Stimulated activated CD4-positive, alpha-beta T cell treated with anti-CD3 and anti-CD28 coated beads, Interleukin-12 subunit alpha, Interleukin-12 subunit beta, amount 100 ng/mL, for 48 hours (primary cell): ENCODE measurements at places on chromosomes 4 and X.

- no peak for DNase-seq
Observed at GRCh38 chr4:152436384-152436783, 99.5 kb downstream of the FBXW7 start.

- no peak for DNase-seq
Observed at GRCh38 chrX:17525762-17526555, 151.0 kb downstream of the NHS start.

- DNase-seq, result no peak
Observed at GRCh38 chr4:8834681-8835220, 36.9 kb downstream of the HMX1 start.

GRCh38 chrX:67614423-67614822, 70.6 kb downstream of the AR start:
- DNase-seq, result no peak

DNA sequence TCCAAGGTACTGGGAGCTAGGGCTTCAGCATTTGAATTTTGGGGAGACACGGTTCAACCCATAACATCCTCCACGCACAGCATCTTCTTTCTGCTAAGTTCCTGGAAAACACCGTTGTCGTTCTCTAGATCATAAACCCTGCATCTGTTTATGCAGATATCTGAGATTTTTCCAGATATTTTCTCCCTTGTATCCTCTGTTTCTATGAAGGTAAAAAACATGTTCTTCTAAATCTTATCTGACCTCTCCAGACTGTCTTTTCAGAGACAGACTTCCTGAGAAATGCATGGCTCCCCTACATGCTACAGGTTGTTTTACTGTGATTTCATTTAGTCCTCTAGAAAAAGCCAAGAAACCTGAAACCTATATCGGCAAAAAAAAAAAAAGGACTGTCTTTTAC, 152.3 kb upstream of the KLF3 start:
- DNase-seq, result no peak

DNA sequence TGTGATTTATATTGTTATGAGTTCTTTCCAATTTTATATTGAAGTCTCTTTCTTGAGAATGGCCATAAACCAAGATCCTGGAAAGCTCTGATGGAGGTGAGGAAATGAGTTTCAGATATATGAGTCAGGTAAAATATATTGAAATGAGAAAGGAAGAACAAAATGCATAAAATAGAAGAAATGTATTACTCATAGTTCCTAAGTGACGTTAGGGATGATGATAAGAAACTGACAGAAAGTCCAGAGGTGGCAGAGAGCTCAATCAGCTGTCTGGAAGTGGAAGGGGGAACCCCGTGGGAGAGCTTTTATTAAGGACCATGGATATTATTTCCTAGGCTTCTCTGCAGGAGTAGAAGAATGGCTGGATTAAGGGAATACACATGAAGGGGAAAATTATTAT, 24.6 kb downstream of the UGT2B7 start:
- DNase-seq, result no peak

DNA sequence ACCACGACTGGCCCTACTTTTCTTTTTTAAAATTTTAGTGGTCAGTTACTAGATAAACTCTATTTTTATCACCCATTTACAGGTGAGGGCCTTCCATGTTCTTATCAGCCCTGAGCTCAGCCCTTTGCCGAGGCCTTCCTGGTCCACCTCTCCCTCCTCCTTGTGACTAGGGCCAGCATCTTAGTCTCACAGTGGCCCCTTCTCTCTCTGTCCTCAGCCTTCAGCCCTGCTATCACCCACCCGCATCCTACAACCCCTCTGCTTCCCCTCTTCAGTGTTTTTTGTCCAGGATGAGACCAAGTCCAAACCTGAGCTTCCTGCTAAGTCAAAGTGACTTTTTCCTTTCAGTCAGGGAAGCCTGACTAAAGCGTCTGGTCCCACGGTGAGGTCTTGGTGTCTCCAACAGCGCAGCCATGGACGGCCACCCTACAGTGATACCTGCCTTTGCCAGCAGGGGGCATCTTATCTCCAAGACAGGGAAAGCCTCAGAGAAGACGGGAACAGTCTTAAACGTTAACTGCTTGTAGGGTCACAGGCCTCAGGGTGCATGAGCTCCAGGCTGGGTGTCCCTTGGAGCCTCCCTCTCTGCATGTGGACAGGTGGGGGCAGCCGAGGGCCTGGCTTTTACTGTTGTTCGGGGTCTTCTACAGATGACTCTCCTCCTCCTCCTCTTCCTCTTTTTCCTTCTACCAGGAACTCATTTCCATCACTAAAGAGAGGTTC, 11.7 kb upstream of the GAGE10 start:
- peak; percentile 85 for DNase-seq

- DNase-seq, result no peak
Observed at GRCh38 chr4:56289934-56290333, 97.4 kb downstream of the AASDH start.

DNA sequence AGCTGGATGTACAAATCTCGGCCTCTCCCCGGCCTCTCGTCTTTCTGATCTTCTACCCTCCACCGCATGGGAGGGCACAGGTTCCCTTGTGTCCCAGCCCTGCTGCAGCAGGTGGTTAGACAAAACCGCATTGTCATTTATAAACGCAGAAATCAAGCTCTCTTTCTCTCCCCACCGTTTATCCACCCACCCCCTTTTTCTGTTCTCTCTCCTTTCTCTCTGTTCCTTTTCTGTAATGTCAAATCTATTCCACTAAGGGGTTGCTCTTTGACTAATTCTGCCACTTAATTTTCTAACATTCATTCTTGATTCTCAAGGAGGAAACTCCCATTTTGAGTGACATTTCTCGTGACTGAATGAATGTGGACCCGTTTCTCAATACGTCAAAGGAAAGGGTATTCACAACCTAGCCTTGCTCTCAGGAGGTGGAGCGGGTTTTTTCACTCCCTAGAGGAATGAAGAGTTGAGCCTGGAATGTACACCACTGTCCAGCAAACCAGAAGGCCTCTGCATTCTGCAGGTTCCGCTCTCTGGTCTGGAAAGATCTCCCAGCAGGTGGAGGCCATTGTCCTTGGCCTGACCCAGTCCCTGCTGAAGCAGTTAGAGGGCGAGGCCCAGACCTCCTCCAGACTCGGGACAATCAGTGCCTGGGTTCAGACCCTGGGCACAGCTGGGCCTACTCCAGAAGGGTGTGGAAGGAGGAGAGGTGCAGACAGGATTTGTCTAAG, 70.9 kb upstream of the ENPP6 start:
- DNase-seq, result peak; percentile 45
